ENCODE measurements at places on chromosomes 16 and 17.

DNA sequence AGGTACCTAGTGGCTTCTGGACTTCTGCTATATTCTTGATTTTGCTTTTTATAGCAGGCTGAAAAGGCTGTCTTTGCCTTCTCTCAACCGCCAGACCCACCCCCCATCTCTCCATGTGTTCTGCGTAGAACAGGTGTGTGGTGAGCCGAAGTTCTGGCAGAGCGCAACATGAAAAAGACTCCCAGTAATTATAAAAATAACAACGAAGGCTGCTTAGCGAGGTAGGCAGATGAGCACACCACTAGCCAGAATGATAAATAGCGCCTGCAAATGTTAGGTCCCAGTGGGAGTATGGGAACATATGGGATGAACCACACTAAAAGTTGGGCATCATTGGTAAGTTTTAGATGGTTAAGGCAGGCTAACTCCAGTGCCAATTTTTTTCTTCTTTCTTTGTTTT, 14.0 kb upstream of the RBFOX1 start:
- no peak for DNase-seq

GRCh38 chr17:38544839-38545209, 60.9 kb downstream of the SRCIN1 start:
- no peak for DNase-seq

DNA sequence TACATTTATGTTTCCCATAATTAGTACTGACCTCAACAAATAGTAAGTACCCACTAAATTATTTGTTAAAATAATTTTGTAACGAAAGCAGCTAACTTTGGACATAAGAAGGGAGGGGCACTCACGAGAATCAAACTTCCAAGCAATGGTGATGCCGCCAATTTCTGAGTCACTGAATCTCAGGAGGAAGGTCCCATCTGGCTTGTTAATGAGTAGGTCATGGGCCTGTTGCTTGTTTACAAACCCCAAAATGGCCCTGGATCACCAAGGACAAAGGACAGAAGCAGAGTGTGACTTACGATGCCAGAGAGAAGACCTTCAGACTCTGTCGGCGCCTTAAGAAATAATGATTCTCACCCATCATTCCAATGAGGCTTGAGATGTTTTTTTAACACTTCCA, 15.8 kb upstream of the GHDC start:
- no peak for DNase-seq

DNA sequence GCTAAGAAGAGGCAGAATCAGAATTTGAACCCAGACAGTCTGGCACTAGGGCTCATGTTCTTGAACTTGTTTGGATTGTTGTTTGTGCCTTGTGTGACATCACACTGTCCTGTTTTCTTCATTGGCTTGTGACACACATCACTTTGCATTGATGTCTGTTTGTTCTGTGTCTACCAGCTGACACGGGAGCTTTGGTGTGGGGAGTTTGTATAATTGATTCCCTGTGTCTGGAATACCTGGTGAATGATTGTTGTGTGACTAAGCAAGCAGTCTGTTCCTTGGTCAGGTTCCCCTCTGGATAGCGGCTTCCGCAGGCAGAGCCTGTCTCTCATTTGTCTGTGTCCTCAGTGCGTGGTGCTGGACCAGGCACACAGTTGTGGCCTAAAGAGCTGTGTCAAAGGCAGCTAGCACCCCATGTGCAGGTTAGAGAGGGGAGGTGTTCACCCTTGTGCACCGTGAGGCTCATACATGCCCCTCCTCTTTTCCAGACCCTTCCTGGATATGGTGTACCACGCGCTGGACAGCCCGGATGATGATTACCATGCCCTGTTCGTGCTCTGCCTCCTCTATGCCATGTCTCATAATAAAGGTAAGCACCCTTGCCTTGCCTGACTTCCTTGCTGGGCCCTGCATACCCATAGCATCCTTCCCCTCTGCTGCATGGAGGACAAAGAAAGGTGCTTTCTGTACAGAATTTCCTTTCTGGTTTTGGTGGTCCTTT, 80.1 kb downstream of the CLEC16A start:
- no peak for DNase-seq

- DNase-seq: no peak
Observed at GRCh38 chr16:62408760-62409159, 372.5 kb upstream of the CDH8 start.

DNA sequence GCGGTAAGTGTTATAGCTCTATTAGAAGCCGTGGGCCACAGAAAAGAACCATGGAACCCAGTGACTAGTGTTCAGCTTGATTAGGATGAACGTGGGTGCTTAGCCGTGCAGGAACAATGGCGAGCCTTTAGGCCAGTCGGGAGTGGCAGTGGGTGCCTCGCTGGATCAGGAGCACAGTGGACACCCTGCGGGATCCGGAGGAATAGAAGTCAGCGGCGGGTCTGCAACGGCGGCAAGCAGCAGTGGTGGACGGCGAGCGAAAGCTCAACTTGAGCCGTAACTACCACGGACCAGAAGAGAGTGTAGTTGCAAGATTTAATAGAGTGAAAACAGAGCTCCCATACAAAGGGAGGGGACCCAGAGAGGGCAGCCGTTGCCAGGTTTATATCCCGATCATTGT, 37.3 kb upstream of the CDH15 start:
- DNase-seq: no peak

DNA sequence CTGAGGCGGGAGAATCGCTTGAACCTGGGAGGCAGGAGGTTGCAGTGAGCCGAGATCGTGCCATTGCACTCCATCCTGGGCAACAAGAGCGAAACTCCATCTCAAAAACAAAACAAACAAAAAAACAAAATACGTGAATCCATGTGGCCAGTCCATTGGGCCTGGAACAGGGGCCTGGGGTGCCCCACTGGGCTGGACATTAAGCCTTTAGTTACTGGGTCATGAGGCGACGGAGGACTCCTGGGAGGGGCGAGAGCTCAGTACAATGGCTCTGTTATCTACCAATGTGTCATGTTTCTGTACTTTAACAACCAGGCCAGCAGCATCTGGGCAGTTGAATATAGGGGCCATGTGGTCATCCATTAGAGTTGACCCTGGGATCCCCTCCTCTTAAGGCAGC, 18.9 kb upstream of the CLEC18A start:
- no peak for DNase-seq

- peak; percentile 73 for DNase-seq
Observed at GRCh38 chr17:72393553-72393952, 272.7 kb downstream of the SOX9 start.

DNA sequence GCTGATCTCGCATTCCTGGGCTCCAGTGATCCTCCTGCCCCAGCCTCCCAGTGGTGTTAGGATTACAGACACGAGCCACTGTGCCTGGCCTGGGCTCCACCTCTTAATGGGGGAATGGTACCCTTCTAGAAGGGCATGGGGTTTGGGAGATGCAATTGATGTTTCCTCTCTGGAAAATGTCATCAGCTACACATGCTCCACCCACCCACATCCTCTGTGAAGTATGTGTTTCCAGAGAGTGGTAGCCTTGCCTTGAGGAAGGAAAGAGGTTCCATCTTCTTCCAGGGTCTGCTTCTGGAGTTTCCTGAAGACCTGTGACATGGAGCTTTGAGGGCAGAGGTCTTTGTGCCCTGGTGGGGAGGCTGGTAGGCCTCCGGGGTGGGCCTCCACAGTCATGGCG, 45.2 kb upstream of the GSE1 start:
- no peak for DNase-seq

GRCh38 chr16:49636608-49637007, 219.3 kb downstream of the ZNF423 start:
- DNase-seq: no peak

DNA sequence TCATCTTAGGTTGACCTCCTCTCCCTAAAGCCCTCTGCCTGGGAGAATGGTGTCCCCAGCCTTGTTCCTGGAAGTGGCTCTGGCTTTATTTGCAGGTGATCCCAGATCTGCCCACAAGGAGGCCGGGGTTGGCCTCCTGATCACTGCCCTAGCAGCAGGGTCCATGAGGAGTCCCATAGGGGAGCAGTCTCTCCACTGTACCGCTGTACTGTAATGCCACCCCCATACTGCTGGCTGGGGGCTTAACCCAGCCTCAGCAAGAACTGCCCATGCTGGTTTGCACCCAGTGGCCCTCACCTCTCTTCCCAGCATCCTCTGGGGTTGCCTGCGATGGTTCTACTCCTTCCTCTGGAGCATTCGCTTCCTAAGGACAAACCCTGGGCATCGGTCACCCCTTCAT, 39.1 kb downstream of the PSME3IP1 start:
- DNase-seq: no peak

DNA sequence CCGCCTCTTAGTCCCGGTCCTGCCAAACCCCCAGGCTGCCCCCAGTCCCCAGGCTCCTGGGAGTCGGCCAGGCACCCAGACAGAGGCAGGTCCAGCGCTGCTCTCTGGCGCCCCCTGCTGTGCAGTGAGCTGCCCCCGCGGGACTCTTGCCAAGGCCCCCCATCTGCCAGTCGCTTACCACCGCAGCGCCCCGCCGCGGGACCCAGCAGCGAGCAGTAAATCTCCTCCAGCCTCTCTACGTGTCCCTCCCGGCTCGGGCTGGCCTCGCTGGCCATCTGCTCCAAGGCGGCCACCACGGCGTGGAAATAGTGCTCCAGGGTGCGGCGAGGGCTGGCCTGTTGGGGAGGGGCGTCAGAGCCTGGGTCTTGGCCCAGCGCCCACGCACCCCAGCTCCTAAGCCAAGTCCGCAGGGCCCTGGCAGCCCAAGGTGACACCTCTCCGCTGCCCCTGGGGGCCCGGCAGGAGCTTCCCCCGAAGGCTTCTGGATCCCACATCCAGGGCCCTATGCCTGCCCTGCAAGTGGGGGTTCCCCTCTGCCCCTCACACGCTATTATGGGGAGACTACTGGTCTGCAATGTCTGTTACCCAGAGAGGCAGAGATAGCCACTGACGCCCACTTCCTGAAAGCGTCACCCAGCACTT, 33.7 kb upstream of the MFSD6L start:
- peak; percentile 39 for DNase-seq

Data from AG20443 (cell line).